Endothelial cell (in vitro differentiated cells): ENCODE measurements at places on chromosomes 3 and 15. TPM values are rescaled to one million over a fixed set of nuclear protein-coding genes. Genes with fewer than 3 reads are reported as not detected.

GRCh38 chr3:71978150-71978721 is 193.3 kb upstream of the PROK2 start:
- DNase-seq, result no peak

DNA sequence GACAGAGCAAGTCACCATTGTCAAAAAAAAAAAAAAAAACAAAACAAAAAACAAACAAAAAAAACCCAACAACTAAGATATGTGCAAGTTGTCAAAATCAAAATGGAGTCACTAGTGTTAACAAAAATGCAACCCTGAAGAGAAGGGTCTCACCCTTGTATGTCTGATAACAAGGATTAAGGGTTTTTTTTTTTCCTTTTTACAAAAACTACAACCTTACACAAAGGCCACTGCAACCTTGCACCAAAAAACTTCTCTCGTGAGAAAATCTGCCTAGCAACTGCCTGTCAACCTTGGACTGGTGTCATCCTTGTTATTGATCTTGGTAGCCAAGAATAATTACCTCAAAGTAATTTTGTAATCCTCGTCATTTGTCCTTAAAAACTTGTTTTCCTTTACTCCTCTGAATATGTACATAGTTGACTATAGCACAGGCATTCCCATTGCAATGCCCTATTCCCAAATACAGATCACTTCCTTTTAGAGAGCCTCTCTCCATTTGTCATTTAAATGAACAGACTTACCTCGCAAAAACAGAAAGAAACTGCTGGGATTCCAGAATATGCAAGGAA is 24.0 kb downstream of the TFRC start:
- no peak for DNase-seq

- DNase-seq, result no peak
Measured at GRCh38 chr15:31101262-31102038, at the start of gene TRPM1. Gene TRPM1, minus strand, starts transcription at chr15:31101725. Its CDS starts 20,370 bp downstream, at chr15:31081355.

Gene GOLGA6B
- not detected for total RNA-seq

Gene GP5
- 0.23 TPM for total RNA-seq
